ENCODE measurements at places on chromosomes 11 and 22.
A peak's percentile ranks its signal among the peaks of the same experiment; 100 is the strongest.

- no peak for DNase-seq
Measured at GRCh38 chr11:31940371-31941037, 129.4 kb upstream of the PAX6 start.

GRCh38 chr11:113773092-113773415 lies 438 bp downstream of the ZW10 start:
- no peak for DNase-seq

DNA sequence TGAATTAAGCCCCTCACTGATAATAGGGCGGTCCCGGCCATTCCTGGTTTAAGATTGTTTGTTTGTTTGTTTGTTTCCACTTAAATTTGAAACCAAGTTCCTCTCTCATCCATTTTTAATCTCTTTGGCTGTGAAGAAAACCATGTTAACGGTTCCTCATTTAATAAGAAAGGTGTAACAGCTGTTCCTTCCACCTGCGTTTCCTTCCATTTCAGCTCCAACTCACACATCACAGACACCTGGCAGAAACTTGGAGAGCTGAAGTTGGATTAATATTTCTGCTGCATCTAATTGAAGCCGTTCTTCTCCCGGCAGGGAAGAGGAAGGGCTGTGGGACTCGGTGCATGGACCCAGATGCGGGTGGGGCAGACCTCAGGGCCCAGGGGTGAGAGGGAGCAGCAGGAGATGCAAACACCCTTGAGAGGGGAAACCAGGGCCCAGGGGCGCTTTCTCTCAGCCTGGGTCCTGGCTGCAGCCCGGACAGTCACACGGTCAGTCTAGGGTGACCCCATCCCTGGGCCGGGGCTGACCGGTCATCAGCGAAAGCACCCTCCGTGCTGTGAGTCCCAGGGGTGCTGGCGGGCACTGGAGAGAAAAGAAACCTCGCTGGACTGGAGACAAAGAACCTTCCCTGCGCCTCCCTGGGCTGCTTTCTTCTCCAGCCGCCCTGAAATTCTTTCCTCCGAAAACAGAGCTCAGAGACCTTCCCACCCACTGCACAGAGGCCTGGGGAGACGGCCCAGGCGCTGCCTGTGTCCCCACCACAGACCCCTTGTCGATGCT lies 242.0 kb downstream of the BRD1 start:
- no peak for DNase-seq

- no peak for DNase-seq
Measured at GRCh38 chr11:131370901-131371790, 731 bp downstream of the NTM start.

DNA sequence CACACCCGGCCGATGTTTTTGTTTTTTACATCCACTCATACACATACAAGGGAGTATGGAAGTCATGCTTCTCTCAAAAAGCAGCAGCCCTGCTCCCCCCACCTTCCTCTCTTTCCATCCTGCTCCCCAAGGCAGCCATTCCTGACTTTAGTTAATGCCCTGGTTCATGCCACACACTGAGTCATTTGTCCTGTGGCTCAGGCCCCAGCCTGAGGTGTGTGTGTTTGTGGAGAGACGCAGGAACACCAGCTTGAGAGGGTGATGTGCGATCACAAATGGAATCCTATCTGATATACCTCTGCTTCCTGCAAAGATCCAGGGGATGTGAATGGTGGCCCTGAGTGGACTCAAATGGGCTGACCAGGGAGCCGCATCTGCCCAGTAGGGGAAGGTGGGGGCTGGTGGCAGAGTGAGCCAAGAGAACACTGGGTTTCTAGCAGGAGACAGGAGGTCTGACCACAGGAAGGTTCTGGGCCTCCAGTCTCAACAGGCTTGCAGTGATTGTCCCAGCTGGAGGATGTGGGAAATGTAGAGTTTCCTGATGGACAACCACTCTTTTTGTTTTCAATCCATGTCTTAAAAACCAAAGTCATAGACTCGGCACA lies 86.7 kb downstream of the OSBP2 start:
- no peak for DNase-seq

DNA sequence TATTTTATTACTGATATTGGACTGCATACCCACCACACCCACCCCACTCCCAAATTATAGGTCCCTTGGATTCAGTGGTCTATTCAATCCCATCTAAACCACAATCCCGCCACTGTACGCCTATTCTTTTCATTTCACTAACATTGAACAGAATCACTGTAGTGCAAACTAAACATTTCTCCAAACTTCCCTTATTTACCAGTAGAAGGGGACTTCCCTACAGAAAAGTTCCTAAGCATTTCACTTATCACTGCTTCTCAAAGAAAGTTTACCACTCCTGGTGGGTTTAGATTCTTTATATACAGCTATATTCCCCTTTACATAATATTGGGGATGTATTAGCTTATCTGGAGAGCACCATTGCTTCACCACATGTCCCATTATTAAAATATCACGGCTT lies 29.3 kb downstream of the OR8B12 start:
- no peak for DNase-seq

DNA sequence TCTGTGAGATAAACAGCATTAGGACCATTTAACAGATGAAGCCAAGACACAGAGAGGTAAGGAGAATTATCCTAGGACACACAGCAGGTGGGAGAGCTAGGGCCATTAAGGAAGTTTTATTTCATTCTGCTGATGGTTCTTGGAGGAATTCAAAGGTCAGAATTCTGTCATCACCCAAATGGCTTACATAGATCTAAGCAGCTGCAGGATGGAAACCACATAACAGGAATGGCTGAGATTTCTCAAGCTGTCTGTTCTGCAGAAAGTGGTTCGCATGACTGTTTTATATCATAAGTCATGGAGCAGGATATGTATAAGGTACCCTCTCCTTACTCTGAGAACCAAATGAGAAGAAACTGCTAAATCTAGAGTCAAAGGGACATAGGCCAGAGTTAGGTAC lies 163.2 kb upstream of the NARS2 start:
- DNase-seq: no peak

DNA sequence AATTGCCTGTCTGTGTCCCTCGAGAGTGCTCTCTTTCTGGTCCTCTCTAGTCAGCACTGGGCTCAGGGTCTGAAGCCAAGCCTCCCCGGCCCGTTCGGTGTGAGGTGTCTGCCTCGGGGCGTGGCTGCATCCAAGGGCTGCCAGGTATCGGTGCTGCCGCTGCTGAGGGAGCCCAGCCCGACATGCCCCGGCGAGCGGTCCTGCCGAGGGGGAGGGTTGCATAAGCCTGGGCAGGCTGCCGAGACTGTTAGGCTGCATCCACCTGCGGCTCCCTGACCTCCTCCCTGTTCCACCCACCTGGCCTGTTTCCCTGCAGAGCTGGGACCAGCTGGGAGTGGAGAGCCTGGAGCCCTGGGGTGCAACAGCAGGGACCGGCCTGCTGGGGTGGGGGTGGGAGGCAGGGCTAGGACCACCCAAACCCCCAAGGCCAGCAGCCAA lies 6.3 kb downstream of the OVOL1 start:
- DNase-seq: no peak

- no peak for DNase-seq
Measured at GRCh38 chr11:86558841-86559240, 113.6 kb downstream of the ME3 start.

DNA sequence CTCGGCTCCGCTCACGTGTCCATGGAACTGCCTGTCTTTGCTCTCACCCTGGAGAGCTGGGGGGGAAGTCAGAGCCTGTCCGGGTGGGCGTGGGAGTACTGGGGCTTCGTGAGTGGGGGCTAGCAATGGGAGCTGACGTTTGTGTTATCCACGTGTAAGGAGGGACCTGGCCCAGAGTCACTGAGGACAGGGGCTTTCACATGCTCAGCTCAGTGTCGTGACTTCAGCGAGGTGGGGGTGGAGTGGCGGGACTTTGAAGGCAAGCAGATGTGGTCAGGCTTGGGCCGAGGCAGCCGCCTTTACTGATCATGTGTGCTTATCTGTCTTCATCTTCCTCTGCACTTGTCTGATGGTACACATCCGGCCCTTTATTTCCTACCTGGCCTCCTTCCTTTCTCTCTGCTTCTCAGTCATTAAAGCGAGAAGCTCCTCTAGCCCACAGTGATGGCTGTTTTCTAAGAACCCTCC lies 113.1 kb upstream of the NNMT start:
- no peak for DNase-seq

DNA sequence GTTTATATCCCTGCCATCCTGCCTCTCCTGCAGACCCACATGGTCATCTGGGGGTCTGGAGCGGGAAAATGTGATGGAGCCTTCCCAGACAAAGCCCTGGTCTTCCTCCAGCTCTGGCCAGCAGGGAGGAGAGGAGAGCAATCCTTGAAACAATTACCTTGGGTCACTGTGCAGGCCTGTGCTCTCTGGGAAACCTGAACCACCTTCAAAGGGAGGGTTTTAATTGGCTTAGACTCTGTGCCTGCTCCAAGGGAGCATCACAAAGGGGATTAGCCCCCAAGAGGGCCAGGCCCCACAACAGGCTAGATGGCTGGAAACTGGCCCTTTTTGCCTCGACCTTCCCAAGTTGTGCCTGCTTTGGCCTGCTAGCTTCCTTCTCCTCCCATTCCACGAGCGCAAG lies 351.9 kb downstream of the TENM4 start:
- DNase-seq: no peak

DNA sequence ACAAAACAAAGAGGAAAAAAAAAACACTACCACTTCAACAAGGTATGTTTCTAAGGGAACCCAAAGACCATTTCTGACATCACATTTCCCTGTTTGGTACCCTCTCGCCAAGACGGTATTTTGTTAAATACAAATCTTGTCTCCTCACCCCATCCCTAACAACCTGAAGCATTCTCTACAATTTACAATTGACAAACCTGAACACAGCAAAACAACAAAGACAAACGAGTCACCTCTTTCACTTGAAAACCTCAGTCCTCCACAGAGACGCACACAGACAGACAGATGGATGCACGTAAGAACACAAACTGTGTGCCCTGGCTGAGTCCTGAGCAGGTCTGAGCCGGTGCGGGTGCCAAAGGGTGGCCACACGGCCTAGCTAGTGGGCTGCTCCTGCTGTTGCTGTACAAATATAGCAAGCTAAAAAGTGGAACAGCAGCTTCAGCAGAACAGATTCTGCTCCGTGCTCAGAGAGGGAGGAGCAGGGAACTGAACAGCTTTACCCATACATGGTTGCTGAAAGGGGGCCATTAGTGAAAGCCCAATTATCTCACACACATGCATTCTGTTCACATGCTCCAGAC lies 28.5 kb downstream of the CELF1 start:
- peak; percentile 71 for DNase-seq

GRCh38 chr11:12518606-12519385 lies 141.4 kb downstream of the PARVA start:
- DNase-seq: no peak

GRCh38 chr11:19541521-19542049 lies 171.1 kb upstream of the NAV2 start:
- DNase-seq: no peak

GRCh38 chr22:27507111-27507611 lies 294.4 kb downstream of the MN1 start:
- no peak for DNase-seq

- DNase-seq: no peak
Measured at GRCh38 chr11:117861151-117862018, 15.1 kb downstream of the FXYD6 start.

GRCh38 chr22:30566125-30566524 lies 8.3 kb downstream of the GAL3ST1 start:
- no peak for DNase-seq

- peak; percentile 34 for DNase-seq
Measured at GRCh38 chr22:33438273-33438672, 380.1 kb upstream of the SYN3 start.

DNA sequence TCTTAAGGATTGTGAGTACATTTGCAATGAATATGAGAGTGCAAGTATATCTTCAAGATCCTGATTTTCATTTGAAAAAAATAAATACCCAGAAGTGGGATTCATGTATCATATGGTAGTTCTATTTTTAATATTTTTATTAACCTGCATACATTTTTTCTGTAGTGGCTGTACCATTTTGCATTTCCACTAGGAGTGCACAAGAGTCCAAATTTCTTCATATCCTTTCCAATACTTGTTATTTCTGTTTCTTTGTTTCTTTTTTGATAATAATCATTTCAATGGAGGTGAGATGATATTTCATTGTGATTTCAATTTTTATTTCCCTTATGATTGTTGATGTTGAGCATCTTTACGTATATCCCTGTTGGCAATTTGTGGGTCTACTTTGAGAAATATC lies 759.8 kb upstream of the CNTN5 start:
- DNase-seq: no peak

GRCh38 chr11:10751581-10751940 lies 515 bp downstream of the CTR9 start:
- peak; percentile 32 for DNase-seq

GRCh38 chr22:46089426-46090035 lies 60.8 kb upstream of the PPARA start:
- DNase-seq: no peak

DNA sequence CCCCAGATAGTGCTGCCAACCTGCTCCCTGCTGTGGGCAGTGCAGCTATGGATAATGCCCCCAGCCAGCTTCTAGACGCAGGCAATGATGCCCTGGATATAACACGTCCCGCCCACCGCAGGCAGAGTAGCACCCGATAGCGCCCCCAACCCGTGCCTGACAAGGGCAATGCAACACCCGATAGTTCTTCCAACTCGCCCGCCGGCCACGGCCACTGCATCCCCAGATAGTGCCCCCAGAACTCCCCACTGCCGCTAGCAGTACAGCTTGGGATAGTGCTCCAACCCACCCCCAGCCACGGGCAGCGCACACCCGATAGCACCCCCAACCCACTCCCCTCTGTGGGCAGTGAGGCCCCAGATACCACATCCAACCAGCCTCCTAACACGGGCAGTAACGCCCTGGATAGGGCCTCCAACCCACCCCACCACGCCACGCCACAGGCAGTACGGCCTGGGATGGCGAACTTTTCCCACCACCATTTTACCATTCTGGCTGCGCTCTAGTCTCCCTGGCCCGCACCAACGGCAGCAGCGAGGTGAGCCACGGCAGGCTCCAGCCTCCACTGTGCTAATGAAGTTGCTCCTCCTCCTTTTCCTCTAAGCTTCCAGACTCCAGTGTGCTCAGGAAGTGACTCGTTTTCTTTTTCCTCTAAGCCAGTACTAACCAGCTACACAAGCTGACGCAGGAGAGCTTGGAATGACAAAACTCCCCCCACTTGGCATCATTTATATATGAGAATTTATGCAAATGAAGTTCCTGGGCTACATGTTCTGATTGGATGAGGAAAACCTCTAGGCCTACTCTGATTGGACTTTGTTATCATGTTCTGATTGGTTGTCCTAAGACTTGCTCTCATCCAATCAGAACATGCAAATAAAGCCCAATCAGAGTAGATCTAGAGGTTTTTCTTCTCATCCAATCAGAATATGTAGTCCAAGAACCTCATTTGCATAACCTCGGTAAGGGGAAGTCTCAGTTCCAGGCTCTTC lies 3.0 kb upstream of the RFPL3 start:
- no peak for DNase-seq

- no peak for DNase-seq
Measured at GRCh38 chr11:75161506-75162095, 10.7 kb downstream of the SLCO2B1 start.

DNA sequence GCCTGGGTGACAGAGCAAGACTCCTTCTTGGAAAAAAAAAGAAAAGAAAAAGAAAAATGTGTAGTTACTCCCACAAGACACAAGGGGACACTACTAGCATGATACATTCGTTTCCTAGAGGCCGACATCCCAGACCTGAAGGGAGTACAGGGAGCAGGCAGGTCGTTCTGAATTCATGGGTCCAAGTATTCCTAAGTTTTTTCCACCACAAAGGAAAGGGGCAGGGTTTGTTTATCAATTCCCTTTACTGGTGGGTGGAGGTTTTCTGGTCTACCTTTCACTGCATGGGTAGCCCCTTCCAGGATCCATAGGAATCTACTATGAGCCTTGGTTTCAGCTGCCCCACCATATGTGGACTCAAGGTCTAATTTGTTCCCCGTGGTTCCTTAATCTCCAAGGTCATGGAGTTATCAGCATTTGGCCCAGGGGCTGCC lies 11.8 kb downstream of the TIGD3 start:
- peak; percentile 67 for DNase-seq

- DNase-seq: no peak
Measured at GRCh38 chr11:73263640-73264039, 8.5 kb upstream of the P2RY6 start.
